CD4-positive, CD25-positive, alpha-beta regulatory T cell (primary cell): ENCODE measurements at places on chromosomes 7 and 10. TPM values are rescaled to one million over a fixed set of nuclear protein-coding genes. Genes with fewer than 3 reads are reported as not detected.

GRCh38 chr10:74453169-74453568 is 302.1 kb downstream of the ADK start:
- H3K4me3 ChIP-seq = no peak overlapping the region
- DNase-seq = no peak
- H3K27ac ChIP-seq = no peak overlapping the region
- H3K4me1 ChIP-seq = no peaks in the 10 kb centered on the region

DNA sequence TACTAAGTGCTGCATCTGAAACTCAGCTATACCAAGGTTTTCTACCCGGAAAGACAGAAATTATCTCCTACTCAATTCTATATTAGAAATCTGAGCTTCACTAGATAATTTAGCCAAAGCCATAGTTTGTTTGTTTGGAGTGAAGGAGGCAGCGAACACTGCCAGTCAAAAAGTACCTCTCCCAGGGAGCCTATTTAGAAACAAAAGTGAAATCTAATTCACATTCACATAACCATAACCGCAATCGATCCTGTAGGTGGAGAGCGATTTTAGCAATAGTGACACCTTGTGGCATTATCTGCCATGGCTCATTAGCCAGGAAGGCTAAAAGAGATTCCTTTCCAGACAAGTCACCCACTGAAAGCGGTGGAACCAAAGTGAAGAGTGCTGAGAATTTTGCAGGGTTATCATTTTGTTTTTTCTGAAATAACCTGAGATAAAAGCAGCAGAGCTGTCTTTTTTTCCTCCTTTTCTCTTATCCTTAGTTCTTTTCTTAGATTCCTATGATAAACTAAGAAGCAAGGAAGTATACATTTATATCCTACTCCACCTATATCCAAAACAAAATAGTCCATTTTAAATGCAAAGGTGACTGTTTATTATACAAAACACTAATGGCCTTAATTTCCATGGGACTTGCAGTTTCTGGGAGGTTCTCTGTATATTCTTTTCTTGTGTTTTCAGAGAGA is 83.7 kb upstream of the BET1 start:
- no peaks in the 10 kb centered on the region for H3K27me3 ChIP-seq
- DNase-seq = peak; percentile 78
- H3K36me3 ChIP-seq = no peaks in the 10 kb centered on the region
- H3K4me3 ChIP-seq = peak overlapping the region; percentile 48
- no peak overlapping the region for H3K27ac ChIP-seq

- no peak overlapping the region for H3K27ac ChIP-seq
- peaks cover 9% of the 10 kb centered on the region for H3K36me3 ChIP-seq
- DNase-seq = no peak
- H3K27me3 ChIP-seq = no peaks in the 10 kb centered on the region
- peak overlapping the region; percentile 90 for H3K4me3 ChIP-seq
Observed at GRCh38 chr7:150321788-150322113, 1.4 kb upstream of the LRRC61 start.

DNA sequence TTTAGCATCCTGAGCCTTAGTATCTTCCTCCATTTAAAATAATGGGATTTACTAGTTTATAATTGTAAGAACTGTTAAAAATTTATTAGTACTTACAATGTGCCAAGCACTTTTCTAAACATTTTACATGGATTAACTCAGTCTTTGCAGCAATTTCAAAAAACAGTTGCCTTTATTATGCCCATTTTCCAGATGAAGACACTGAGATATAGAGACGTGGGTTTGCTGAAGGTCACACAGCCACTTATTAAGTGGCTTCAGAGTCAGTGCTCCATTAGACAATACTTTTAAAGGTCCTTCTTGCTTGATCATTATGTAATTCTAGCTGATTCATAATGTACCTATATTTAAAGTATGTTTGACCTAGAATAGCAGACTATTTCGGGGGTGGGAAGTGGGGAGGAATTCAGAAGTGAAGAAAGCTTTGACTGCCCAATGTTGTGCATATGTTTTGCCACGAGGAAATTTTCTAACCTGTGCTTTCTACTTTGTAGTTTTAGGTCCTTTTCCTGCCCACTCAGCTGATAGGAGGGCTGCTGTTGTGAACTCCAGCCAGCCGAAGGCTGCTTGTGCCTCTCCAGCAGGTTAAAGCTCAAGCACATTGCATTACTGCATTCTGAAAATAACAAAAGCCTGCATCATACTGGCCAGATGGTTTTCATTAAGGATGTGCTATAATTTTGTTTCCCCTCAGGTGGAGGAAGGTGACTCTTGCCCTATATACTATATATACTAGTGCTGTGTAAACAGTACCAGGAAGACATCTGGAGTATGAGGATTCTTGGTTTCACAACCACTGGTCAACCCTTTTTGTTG is 4.3 kb downstream of the PLEKHA8 start:
- H3K4me1 ChIP-seq = peaks cover 23% of the 10 kb centered on the region
- no peak overlapping the region for H3K4me3 ChIP-seq
- no peak for DNase-seq
- no peak overlapping the region for H3K27ac ChIP-seq
- H3K36me3 ChIP-seq = no peaks in the 10 kb centered on the region

Gene PILRB
- total RNA-seq = 88.0 TPM

Gene RNF148
- not detected for total RNA-seq

- H3K4me1 ChIP-seq = no peaks in the 10 kb centered on the region
- no peak overlapping the region for H3K27ac ChIP-seq
- no peak for DNase-seq
- H3K36me3 ChIP-seq = no peaks in the 10 kb centered on the region
- no peaks in the 10 kb centered on the region for H3K27me3 ChIP-seq
Observed at GRCh38 chr10:15658069-15658702, 61.5 kb downstream of the ITGA8 start.

Gene COL28A1
- 0.35 TPM for total RNA-seq

Gene PROSER2
- 1.3 TPM for total RNA-seq

Gene ADAM22
- total RNA-seq = 1.2 TPM

DNA sequence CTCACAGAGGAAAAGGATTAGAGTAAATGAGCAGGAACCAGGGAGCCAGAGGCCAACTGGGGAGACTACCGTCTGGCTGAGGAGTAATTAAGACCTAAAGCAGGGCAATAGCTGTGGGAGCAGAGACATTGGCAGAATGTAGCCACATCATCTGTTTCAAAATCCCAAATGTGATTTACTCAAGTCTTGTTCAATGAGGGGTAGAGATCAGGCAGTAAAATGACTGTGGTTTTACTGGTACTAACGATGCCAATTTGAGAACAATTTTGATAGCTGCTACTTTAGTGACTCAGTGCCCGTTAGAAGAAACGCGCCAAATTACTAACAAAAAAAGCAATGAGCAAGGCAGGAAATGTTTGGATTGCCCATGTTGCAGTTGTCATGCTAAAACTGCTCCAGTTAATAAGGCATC is 12.7 kb upstream of the MIOS start:
- no peaks in the 10 kb centered on the region for H3K36me3 ChIP-seq
- H3K4me1 ChIP-seq = no peaks in the 10 kb centered on the region

DNA sequence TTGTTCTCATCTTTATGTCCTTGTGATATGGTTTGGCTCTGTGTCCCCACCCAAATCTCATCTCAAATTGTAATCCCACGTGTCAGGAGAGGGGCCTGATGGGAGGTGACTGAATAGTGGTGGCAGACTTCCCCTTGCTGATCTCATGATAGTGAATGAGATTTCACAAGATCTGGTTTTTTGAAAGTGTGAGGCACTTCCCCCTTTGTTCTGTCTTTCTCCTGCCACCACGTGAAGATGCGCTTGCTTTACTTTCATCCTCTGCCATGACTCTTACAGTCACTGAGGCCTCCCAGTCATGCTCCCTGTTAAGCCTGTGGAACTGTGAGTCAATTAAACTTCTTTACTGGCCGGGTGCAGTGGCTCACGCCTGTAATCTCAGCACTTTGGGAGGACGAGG is 161.0 kb downstream of the HERPUD2 start:
- DNase-seq = no peak
- H3K4me1 ChIP-seq = peaks cover 3% of the 10 kb centered on the region
- H3K27me3 ChIP-seq = peaks cover 5% of the 10 kb centered on the region
- H3K27ac ChIP-seq = no peak overlapping the region

GRCh38 chr7:249989-250388 is 40.0 kb upstream of the FOXL3 start:
- no peaks in the 10 kb centered on the region for H3K4me1 ChIP-seq
- DNase-seq = no peak
- H3K27ac ChIP-seq = no peak overlapping the region
- no peak overlapping the region for H3K4me3 ChIP-seq

DNA sequence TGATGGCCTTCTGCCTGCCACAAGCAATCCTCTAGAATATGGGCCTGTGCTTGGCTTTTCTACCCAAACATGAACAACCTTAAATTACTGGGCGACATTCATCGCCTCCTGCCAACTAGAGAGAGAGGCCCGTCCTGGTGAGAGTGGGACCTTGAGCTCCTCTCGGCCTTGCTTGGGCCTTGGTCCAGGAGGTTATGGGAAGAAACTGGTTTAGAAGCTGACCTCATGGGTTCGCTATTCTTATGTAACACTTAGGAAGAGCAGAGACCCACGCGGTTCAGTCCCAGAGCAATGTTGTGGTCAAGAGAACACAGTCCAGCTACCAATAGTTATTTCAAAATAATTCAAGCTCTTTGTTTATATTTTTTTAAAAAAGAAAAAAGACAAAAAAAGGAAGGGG is 176.3 kb upstream of the ZNF32 start:
- no peaks in the 10 kb centered on the region for H3K36me3 ChIP-seq
- no peak overlapping the region for H3K27ac ChIP-seq
- H3K4me3 ChIP-seq = no peak overlapping the region
- no peaks in the 10 kb centered on the region for H3K27me3 ChIP-seq
- H3K4me1 ChIP-seq = no peaks in the 10 kb centered on the region

GRCh38 chr7:90409667-90410066 is 6.4 kb downstream of the CLDN12 start:
- H3K4me3 ChIP-seq = no peak overlapping the region
- no peaks in the 10 kb centered on the region for H3K36me3 ChIP-seq
- peaks cover 2% of the 10 kb centered on the region for H3K4me1 ChIP-seq
- DNase-seq = no peak
- H3K27ac ChIP-seq = no peak overlapping the region
- H3K27me3 ChIP-seq = no peaks in the 10 kb centered on the region

DNA sequence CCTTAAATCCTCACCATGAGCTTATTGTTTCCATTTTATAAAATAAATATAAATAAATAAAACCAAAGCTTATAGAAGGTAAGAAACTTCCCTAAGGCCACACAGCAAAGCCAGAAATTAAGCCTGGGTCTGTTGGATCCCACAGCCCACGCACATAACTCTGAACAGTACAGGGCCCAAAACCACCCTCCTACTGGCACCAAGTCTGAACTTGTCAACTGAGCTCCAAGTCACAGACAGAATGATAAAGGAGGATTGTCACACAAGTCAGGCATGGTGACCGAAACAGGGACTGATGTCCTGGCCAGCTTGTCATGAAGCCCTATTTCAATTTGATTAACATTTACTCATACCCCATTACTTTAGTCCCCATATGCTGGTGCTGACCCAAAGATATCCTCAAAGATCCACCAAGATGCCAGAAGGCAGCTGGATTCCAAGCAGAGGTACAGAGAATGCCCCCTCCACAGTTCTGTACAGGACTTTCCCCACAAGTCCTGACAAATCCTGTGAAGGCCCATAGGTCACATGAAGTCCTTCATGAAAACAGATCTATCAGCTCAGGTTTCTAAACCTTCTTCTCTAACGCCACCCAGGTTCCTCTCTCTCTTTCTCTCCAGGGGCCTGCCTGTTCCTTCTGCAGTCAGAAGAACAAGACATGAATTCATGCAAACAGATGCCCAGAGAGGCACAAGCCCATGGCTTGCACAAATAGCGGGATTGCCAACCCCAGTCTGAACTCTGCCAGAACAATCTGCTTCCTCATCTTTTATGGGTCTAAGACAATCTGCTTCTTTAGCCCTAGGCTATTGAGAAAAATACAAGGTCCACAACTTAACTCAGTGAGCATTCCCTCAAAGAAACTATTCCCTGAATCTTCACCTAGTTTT is 60.9 kb downstream of the GLI3 start:
- H3K27ac ChIP-seq = no peak overlapping the region
- H3K36me3 ChIP-seq = no peaks in the 10 kb centered on the region
- H3K27me3 ChIP-seq = no peaks in the 10 kb centered on the region
- no peak overlapping the region for H3K4me3 ChIP-seq
- no peaks in the 10 kb centered on the region for H3K4me1 ChIP-seq

DNA sequence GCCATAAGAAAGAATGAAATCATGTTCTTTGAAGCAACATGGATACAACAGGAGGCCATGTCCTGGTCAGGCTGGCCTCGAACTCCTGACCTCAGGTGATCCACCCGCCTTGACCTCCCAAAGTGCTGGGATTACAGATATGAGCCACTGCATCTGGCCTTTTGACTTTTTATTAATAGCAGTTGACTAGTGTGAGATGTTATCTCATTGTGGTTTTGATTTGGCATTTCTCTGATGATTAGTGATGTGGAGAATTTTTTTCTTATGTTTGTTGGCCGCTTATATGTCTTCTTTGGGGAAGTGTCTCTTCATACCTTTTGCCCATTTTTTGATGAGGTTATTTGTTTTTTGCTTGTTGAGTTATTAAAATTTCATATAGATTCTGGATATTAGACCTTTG is 400.9 kb downstream of the SUGCT start:
- DNase-seq = no peak
- no peaks in the 10 kb centered on the region for H3K36me3 ChIP-seq
- no peak overlapping the region for H3K27ac ChIP-seq
- H3K4me3 ChIP-seq = no peak overlapping the region
- no peaks in the 10 kb centered on the region for H3K4me1 ChIP-seq

Gene ALOX5
- total RNA-seq = 1.2 TPM

GRCh38 chr10:93438613-93439253 is 43.4 kb downstream of the MYOF start:
- H3K27ac ChIP-seq = no peak overlapping the region

DNA sequence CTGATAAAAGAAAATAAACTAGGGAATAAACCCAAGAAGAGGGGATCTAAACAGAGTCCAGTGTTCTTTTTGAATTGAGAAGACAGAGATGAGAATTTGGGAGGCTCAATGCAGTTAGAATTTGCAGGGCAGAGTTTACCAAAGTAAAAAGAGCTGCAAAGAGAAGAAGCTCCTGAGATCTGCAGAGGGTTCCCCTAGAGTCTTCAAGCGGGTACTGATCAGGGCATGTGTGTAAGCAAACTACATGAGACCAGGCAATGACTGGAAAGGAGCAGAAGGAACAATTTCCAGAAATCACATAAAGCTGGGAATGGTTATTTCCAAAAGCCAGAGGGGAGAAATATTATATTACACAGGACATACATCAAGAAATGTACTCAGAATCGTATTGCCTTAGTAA is 58.1 kb upstream of the TES start:
- H3K27me3 ChIP-seq = peaks cover 8% of the 10 kb centered on the region
- no peak overlapping the region for H3K4me3 ChIP-seq
- H3K27ac ChIP-seq = no peak overlapping the region
- no peak for DNase-seq

Gene CDHR3
- 38.2 TPM for total RNA-seq

- no peak overlapping the region for H3K27ac ChIP-seq
- H3K4me1 ChIP-seq = peaks cover 15% of the 10 kb centered on the region
- H3K36me3 ChIP-seq = no peaks in the 10 kb centered on the region
- H3K4me3 ChIP-seq = no peak overlapping the region
- H3K27me3 ChIP-seq = no peaks in the 10 kb centered on the region
- DNase-seq = no peak
Observed at GRCh38 chr10:3464760-3465405, 292.3 kb upstream of the PITRM1 start.
